NCI-H2107 (cell line): ENCODE measurements at places on chromosomes 5 and 9.

GRCh38 chr5:12214267-12215015 is 310.2 kb upstream of the CTNND2 start:
- DNase-seq, result no peak

- no peak for DNase-seq
Observed at GRCh38 chr9:2984491-2984890, 140.6 kb upstream of the PUM3 start.

- no peak for DNase-seq
Observed at GRCh38 chr9:90017679-90018078, 412.9 kb downstream of the GADD45G start.

- DNase-seq, result no peak
Observed at GRCh38 chr5:106423109-106423897, 1247.4 kb downstream of the EFNA5 start.

DNA sequence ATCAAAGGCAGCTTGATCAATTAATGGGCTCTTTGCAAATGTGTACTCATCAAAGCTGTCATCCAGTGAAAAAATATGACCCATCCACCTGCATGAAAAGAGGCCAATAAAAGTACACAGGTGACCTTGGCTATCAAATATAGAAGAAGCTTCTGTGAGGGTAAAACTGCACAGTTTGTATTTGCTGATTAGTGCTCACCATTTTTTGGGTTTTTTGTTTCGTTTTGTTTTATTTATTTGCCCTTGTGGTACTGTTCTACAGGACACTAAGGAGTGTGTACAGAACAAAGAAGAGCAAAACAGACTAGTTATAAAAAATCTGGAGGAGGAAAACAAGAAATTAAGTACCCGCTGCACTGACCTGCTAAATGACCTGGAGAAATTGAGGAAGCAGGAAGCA is 101.3 kb downstream of the CNTLN start:
- DNase-seq, result no peak

- no peak for DNase-seq
Observed at GRCh38 chr5:65199993-65200675, 281.6 kb downstream of the ADAMTS6 start.

DNA sequence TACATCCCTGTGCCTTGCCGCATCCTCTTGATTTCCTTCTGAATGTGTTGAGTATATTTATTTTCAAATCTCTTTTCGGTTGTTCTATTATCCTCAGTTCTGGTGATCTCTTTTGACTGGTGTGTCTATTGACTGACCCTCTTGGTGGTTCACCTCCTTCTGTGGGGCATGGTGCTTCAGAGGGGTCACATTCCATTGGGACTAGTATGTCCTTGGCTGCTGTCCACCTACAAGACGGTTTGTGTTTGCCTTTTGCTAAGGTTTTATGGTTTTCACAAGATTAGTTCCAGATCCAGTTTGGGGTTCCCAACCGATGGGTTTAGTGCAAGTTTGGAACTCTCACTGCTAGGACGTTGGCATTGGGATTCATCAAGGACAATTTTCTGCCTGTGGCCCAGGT is 66.6 kb downstream of the PHF2 start:
- no peak for DNase-seq

DNA sequence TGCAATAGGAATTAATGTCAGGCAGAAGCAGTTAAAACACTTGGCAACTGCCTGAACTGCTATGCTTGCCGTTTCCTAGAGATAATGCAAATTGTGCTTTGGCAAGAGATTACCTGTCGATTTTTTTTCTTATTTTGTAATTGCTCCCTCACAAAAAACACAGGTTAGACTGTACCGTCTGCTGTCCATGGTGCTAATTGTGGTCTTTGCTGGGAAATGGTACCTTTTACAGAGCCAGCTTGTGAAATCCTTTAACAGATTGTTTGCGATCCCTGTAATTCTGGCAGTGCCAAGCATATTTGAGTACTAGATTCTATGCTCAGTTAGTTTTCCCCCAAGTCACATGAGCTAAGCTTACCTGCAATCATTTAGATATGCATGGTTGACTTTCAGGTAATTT is 2125.8 kb upstream of the WWC1 start:
- DNase-seq, result no peak

GRCh38 chr9:120755810-120756434 is 37.3 kb downstream of the FBXW2 start:
- peak; percentile 22 for DNase-seq

GRCh38 chr9:117734082-117734481 is 29.9 kb downstream of the TLR4 start:
- no peak for DNase-seq

- no peak for DNase-seq
Observed at GRCh38 chr5:141514330-141515133, 25.7 kb downstream of the PCDHGC5 start.

- no peak for DNase-seq
Observed at GRCh38 chr5:17020678-17021601, 84.9 kb upstream of the MYO10 start.

GRCh38 chr9:31372799-31373587 is 1011.5 kb upstream of the ACO1 start:
- DNase-seq, result no peak
